ENCODE measurements at places on chromosomes 4 and X.

DNA sequence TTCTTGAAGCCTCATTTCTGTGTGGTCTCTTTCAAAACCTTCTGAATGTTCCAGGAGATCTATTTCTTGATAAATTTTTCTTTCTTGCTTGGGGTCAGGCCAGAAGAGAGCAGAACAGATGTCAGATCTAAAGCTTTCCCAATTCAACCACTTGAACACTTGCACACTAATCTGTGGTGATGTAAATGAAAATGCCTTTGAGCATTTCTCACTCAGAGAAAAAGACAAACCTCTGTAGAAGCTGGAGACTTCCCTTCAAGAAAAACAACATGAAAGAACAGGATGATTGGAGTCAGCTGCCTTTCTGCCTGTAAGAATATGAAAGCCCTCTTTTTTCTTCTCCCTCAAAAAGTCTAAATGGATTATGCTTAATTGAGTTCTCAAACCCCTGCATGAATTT lies 11.2 kb downstream of the IGFBP7 start:
- no peak for DNase-seq

GRCh38 chr4:84263415-84263814 lies 235.7 kb downstream of the NKX6-1 start:
- DNase-seq = no peak

DNA sequence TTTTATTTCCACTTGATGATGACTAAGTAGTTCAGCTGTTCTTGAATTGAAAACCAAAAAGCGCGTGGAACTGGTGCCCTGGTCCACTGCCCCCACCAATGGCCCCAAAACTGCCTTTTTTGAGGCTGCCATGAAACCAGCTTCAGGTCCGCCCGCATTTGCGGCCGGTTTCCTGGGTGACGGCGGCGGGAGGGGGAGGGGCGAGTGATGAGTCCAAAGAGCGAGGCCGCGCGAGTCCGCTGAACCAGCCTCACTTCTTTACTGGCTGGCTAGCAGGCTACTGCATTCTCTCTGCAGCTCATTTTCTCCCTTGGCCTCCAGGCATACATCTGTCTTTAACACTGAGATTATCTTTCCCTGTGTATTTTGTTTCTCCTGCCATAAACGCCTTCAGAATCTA lies 72.9 kb upstream of the FABP2 start:
- DNase-seq = no peak

GRCh38 chr4:168632301-168632725 lies 135.5 kb downstream of the PALLD start:
- DNase-seq = no peak

Measured in CD8-positive, alpha-beta T cell (primary cell).